C1 segment of cervical spinal cord (tissue), 14 donors: ENCODE measurements at places on chromosomes 6 and 20.

DNA sequence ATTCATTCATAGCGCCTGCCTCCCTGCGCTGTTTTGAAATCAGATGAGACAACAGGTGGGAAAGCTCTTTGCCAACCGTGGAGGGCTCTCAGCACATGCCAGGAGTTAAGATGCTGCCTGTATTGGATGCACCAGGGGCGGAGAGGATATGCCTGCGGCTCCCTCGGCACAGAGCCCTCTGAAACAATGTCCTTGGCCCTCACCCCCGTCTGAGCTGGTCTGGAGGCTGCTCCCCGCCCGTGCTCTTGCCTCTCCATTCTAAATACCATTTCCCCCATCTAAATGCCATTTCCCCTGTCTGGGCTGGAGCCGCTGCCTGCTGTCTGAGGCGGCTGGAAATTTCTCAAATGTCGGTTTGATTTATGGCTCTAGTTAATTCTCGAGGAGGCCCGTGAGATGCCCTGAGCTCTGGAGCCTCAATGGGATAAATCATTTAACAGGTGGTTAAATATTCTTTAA, 50.8 kb upstream of the MLN start:
- no peak for DNase-seq

DNA sequence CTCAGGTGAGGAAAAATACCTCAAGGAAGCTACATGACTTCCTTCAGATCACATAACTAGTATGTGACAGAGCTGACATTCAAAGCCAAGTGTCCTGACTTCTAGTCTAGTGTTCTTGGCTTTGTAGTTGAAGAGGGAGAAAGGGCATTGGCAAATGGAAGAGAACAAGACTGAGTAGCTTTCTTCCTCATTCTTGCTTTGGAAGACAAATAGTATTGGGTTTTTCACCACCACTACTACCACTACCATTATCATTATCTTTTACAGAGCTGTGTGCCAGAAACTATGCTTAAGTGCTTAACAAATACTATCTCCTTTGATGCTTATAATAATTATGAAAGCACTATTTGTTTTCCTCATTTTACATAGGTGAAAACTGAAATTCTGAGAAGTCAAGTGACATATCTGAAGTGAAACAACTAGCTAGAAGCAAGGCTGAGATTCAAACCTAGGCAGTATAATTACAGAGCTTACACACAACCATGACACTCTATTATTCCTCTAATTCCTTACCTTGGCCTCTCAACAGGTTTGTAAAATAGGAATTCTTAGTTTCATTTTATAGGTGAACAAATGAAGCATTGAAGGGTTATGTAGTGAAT, 6.8 kb downstream of the ACSS2 start:
- no peak for DNase-seq

- no peak for DNase-seq
These were observed 61.5 kb upstream of the RIPOR2 start for GRCh38 chr6:24997231-24997630.

DNA sequence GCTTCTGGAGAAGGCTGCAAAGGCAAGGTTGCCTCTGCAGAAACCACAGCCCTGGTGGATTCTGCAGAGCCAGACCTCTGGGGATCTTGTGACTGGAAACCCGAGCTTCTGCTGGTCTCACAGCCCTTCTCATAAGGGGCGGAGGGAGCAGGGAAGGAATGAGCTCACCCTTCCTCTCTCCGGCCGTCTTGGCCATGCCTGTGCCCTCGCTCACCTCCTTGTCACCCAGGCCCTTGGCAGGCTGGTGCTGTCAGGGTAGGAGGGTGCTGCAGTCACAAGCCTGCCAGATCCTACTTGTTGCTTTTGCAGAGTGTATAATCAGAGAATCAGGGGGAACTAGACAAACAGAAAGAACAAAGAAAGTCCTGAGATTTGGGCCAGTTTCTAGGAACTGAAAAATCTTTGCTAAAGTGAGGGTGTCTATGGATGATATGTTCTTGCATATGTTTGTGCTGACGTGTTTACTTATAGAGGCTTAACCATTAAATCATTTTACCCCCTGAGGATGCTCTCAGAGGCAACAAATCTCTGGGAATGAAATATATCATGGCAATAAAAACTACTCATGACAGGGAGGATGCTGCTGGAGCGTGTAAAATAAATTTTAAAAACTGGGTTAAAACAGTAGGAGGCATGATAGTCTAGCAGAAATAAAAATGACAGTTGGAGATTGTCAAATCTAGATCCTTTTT, 244.9 kb upstream of the SOX4 start:
- DNase-seq: no peak

DNA sequence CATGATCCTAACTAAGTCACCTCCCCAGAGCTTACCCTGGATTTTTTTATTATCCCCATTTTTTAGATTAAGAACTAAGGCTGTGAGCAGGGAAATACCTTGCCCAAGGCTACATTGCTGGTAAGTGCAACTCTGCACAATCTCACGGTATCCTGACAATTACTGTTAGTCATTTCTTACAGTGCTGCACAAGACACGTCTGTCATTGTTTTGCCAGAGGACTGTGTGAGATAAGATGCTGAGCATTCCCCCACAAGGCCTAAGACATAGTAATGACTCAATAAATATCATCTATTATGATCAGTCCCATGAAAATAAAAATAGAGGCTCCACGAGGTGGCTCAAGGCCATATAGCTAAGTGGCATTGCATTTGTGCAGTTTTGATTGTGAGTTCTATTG, 21.0 kb downstream of the PFDN4 start:
- DNase-seq: no peak

GRCh38 chr6:168597471-168597875, 156.5 kb downstream of the SMOC2 start:
- no peak for DNase-seq

- no peak for DNase-seq
These were observed 49.7 kb upstream of the DDR1 start for GRCh38 chr6:30834646-30835045.

DNA sequence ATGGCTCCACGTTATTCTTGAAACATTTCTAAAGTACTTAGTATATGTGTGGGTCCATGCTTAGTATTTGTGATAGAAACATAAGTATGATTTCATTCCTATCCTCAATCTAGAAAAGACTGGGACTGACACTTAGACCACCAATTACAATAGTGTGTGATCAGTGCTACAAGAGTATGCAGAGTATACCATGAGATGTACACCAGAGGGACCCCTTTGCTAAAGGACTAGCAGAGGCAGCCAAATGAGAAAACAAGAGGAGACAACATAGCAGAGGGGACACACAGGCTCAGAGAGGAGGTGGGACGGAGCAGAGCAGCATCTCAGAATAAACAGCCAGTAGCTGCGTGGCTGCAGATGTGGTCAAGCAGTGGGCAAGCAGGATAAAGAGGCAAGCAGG, 21.0 kb downstream of the RMND1 start:
- no peak for DNase-seq

DNA sequence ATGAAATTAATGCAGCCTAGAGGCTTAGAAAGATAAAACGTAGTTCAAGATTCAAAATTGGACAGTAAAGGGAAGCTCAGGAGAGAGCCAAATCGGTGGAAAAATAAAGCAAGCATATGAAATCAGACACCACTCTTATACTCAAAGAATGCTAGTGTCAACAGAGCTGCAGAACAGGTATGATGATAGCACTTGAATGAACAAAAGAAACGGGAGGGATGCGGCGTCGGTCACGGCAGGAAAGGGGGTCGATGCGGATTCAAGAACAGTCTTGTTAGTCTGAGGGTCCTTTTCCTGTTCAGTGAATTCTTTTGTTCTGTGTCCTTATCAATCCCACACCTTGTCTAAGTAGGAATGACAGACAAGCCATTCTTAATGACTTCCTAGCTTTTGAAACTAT, 114.4 kb downstream of the FOXC1 start:
- DNase-seq: no peak

DNA sequence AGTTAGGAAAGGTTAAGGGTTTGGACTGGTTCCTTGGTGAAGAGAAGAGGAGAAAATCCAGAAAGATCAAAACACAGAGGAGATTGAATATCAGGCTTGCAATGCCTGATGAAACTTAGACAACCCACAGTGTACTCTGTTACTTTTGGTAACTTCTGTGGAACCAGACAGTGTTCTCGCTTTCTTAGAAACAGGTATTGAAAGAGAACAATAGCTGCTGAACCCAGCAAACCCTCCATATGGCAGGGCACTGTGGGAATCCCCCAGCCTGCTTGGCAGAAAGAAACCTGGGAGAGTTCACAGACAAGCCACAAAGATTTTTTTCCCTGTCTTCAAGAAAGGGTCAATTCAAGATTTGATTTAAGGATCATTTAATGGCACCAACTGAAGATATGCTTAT, 342.8 kb downstream of the FOXA2 start:
- DNase-seq: no peak

GRCh38 chr6:128114164-128114563, 213.3 kb upstream of the THEMIS start:
- no peak for DNase-seq

GRCh38 chr20:60062431-60063047, 104.3 kb downstream of the CDH26 start:
- peak; percentile 37 for DNase-seq
